ENCODE measurements at places on chromosomes 16 and 17. TPM values are rescaled to one million over a fixed set of nuclear protein-coding genes. Genes with fewer than 3 reads are reported as not detected.

The CLEC18B gene
- total RNA-seq = 1.4 TPM

The SPATA2L gene
- total RNA-seq = 6.8 TPM

The TP53I13 gene
- 95.5 TPM for total RNA-seq

The CNGB1 gene
- not detected for total RNA-seq

The MEIOB gene
- not detected for total RNA-seq

The ATP1B2 gene
- total RNA-seq = not detected

The CLUH gene
- total RNA-seq = 195 TPM

The ZKSCAN2 gene
- total RNA-seq = 4.7 TPM

The GFAP gene
- not detected for total RNA-seq

The KCNH6 gene
- total RNA-seq = not detected

The OR1F1 gene
- not detected for total RNA-seq

The NOG gene
- total RNA-seq = not detected

The IRF8 gene
- total RNA-seq = 510 TPM

The KREMEN2 gene
- not detected for total RNA-seq

The AURKB gene
- 199 TPM for total RNA-seq

The JPH3 gene
- not detected for total RNA-seq

The KIF2B gene
- total RNA-seq = not detected

The TSPOAP1 gene
- 54.0 TPM for total RNA-seq

The TRPV3 gene
- total RNA-seq = 6.5 TPM

The SLC5A10 gene
- total RNA-seq = not detected

The PRSS27 gene
- 1.4 TPM for total RNA-seq

The CSH2 gene
- total RNA-seq = not detected

The SCO1 gene
- 28.3 TPM for total RNA-seq

The PGAP3 gene
- total RNA-seq = 13.7 TPM

The CBX8 gene
- 46.4 TPM for total RNA-seq

The NPIPB13 gene
- total RNA-seq = 50.6 TPM

The SLC22A31 gene
- 0.53 TPM for total RNA-seq

The IGSF6 gene
- not detected for total RNA-seq

The HAGHL gene
- total RNA-seq = 15.3 TPM

The VPS35 gene
- 84.9 TPM for total RNA-seq

The BBS2 gene
- total RNA-seq = 6.6 TPM

The CD300LG gene
- not detected for total RNA-seq

The HP gene
- not detected for total RNA-seq

The ABCA8 gene
- not detected for total RNA-seq

The ITGA2B gene
- 1.8 TPM for total RNA-seq

The TLCD3B gene
- 1.4 TPM for total RNA-seq

The KRTAP1-5 gene
- total RNA-seq = not detected

The PLLP gene
- total RNA-seq = not detected

The CSF3 gene
- 0.78 TPM for total RNA-seq

The PCGF2 gene
- total RNA-seq = not detected

The NPIPA2 gene
- not detected for total RNA-seq

The ADAM11 gene
- total RNA-seq = 0.31 TPM

The TAX1BP3 gene
- 204 TPM for total RNA-seq

The TSNAXIP1 gene
- 1.1 TPM for total RNA-seq

Data from natural killer cell treated with Interleukin-12 subunit alpha and Interleukin-12 subunit beta and Interleukin-15 and Interleukin-18, amount 100 ng/mL, for 72 hours (primary cell).